ENCODE measurements at places on chromosomes 12 and 14.

GRCh38 chr12:25243680-25243990 is 7.1 kb downstream of the KRAS start:
- DNase-seq = no peak

DNA sequence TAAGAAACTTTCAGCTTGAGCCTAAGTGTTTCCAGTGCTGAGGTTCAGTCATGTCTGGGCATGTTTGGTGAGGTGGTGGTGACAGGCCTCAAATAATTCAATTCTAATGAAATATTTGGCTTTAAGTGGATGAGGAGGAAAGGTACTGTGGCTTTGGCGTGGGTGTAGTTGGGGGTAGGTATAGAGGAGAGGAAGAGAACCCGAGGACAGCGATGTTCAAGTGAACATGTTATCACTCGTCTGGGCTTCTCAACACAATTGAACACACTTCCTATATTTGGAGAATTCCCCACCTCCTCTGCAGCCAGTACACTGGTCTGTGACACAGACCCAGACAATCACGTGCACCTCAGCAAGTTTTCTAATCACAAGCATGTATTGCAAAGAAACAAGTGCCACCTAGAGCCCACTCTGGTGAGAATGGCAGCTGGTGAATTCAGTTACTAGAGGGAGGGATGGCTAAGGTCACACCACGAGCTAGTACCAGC is 53.0 kb downstream of the IFNG-AS1 start:
- no peak for DNase-seq

DNA sequence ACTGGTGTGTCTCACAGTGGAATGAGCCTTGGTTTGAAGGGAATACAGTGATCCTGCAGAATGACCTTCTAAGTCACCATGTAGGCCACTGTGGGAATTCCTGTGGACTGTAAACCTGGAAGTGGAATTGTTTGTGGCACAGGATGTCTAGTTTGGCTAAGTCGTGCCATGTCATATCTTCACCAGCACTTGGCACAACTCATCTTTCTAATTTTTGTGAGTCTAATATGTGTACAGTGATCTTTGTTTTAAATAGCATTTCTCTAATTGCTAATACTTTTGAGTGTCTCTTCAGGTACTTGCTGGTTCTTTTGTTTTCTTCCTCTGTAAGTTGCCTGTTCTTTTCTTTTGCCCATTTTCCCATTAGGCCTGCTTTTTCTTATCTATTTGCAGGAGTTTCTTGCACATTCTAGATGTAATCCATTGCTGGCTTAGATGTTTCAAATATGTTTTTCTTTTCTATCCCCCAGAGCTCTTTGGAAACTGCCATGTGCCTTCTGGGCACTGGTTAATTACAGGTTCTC is 112.7 kb downstream of the VRK1 start:
- no peak for DNase-seq

GRCh38 chr12:9870286-9870866 is 1.2 kb upstream of the CLEC2B start:
- no peak for DNase-seq

GRCh38 chr12:96364092-96364700 is 36.0 kb downstream of the CDK17 start:
- DNase-seq = no peak

- no peak for DNase-seq
Measured at GRCh38 chr12:121060149-121061001, 21.3 kb upstream of the OASL start.

- no peak for DNase-seq
Measured at GRCh38 chr14:75523771-75524171, 1.5 kb downstream of the BATF start.

GRCh38 chr12:121812921-121813896 is 9.4 kb downstream of the SETD1B start:
- DNase-seq = no peak

GRCh38 chr14:49861699-49862088 is 9.1 kb upstream of the NEMF start:
- peak; percentile 22 for DNase-seq

- no peak for DNase-seq
Measured at GRCh38 chr14:22535126-22535525, 53.9 kb downstream of the DAD1 start.

DNA sequence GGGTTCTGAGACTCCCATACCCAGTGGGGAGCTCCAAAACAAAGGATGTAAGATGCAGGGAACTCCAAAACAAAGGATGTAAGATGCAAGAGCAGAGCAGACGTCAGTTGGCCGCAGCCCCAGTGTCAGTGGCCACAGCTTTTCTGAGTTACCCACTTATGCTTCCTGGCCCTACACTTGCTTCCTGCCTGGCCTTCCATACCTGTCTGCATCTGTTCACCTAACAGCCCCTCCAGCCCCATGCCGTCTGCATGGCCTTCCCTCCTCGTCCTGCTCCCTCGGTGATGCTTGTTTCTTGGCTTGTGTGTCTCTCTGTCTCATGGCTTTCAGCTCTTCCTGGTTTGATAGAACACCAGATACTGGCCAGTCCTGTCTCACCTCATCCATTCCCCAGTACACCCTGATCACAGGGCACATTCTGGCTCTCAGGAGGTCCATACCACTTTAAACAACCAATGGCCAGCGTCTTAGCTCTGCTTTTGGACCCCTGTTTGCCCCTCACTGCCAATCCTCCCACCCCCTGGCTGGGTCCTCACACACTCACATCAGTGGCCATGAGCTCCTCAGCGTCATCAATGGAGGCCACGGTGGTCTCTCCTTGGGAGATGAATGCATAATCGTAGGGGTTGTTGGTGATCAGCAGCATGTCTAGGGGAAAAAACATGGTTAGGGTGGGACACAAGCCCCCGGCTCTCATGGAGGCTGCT is 5.3 kb downstream of the MYH7 start:
- DNase-seq = no peak

- DNase-seq = no peak
Measured at GRCh38 chr12:107429006-107429705, 256.4 kb upstream of the PWP1 start.

GRCh38 chr12:44774815-44775411 is 101.2 kb downstream of the NELL2 start:
- no peak for DNase-seq

DNA sequence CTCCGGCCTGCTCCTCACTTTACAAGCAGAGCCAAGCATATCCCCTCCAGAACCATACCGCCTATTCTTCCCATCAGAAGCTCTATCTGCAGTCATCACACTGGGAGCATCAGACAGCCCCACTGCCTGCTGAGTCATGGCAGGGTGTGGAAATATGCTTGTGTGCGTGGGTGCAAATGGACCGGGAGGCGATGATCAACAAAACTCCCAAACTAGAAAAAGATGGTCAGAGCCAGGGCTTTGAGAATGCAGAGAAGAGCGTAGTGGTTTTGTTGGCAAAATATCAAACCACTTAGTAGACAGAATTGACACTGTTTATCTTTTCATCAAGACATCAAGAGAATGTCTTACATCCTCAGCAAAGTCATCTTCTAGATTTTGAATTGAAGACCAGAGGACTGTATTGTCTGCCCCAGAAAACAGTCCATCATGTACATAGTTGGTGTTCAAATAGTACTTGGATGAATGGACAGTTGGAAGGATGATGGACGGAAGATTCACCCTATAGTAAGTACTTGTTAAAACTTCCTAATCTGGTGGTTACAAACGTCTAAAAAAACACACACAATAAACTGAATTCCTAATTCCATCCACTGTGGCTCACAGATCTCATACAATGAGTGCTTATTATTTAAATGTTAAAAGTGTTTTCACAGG is 54.9 kb downstream of the VWF start:
- no peak for DNase-seq

DNA sequence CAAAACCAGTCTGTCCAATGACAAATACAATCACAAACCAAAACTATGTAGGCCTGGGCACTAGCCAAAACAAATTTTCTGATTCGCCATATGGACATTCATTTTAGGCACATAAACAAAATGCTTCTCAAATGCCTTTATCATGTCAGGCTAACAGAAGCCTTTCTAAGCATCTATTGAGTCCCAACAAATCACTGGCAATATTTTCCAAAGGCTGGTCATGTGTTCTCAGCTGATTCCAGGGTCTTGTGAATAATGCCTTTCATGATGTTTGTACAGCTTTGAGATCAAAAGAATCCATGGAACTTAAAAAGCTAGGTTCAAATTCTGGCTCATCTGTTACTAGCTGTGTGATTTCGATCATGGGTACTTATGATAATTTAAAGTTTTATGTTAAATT is 16.1 kb downstream of the FSCB start:
- DNase-seq = no peak

DNA sequence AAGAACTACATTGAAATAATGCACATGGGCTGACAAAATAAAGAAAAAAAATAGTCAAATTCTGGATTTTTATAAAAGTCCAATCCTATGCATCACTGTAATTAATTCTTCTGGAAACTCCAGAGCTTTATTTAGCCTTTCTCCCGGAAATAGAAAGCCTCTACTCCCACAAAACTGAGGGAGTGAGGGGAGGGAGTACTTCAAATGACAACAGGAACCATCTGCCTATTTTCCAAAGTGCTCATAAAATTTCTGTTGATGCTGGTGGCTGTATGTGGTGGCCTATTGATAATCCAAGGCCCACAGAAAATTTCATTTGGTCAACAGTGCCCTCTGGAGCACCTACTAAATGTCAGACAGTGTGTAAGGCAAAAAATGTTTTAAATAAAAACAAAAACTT is 64.6 kb downstream of the KIF21A start:
- no peak for DNase-seq

GRCh38 chr12:2507814-2508213 is 287.0 kb upstream of the FKBP4 start:
- no peak for DNase-seq

DNA sequence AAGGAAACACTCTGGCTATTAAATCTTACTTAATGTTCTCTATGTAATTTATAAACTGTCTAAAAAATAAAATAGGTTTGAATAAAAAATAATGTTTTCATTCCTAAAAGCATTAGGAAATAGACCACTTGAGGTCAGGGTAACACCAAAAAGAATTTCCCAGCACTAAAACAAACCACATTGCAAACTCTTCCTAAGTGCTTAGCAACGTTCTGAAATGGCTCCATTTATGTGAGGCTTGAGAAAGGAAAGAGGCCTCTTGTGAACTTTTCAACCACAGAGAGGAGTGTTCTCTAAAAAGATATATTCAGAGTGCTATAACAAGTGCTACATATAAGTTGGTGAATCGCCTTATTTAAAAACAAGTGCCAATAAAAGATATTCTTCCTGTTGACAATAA is 42.7 kb downstream of the ALX1 start:
- no peak for DNase-seq

DNA sequence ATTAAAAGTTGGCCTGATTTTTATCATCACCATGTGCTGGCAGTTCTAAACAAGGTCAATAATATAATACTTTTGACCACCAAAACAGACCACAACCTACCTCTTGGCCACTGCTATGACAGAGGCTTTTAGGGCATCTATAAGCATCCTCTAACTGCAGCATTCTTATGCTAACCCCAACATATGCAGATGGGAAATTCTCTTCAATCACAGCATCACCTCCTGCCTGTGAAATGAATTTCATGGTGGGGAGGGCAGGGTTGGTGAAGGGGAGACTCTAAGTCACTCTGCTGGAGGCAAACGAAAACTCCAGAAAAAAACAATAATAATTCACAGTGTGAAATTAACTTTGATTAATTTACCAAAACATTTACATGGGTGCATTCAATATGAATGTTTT is 78.8 kb upstream of the FAR2 start:
- no peak for DNase-seq

DNA sequence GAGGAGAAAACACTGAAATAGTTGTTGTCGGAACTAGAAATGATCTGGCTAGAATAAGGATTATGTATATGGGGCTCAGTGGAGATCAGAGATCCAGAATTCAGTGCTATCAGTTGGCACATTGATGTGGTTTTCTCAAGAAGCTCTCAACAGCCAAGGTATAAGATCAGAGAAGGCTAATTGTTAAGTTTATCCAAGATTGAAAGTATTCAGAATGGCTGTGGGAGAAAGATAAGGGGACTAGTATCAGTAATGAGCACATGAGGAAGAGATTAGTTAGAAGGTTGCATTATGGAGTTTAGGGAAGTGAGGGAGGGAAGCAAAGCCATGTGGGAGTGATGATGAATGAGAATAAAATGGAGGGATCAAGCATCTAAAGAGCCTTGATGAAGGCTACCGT is 128.1 kb upstream of the MIS18BP1 start:
- no peak for DNase-seq

GRCh38 chr14:68159701-68160633 is 340.4 kb downstream of the RAD51B start:
- no peak for DNase-seq

GRCh38 chr12:63420206-63420644 is 248.1 kb downstream of the DPY19L2 start:
- DNase-seq = no peak

DNA sequence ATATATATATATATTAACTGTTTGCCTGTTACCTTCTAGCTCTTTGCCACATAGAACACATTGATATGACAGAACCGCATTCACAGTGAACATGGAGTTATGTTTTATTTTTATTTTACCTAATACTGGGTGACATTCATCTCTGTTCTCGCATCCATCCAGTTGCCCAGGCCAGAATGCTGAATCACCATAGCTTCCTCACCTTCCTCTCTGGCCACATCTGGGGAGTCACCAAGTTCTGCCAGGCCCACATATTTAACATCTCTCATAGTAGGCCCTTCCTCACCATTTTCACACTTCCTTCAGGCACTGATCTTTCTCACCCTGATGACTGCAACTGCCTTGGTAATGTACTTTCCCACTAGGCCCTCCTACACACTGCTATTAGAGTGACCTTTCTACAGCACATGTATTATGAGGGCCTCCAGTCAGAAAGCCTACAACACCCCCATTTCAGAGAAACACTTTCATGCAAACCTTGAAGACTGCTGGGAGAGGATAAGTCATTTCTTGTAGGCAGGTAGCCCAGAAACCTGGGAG is 106.8 kb downstream of the LGR5 start:
- DNase-seq = no peak

GRCh38 chr12:106227641-106228319 is 20.0 kb downstream of the CKAP4 start:
- DNase-seq = no peak

DNA sequence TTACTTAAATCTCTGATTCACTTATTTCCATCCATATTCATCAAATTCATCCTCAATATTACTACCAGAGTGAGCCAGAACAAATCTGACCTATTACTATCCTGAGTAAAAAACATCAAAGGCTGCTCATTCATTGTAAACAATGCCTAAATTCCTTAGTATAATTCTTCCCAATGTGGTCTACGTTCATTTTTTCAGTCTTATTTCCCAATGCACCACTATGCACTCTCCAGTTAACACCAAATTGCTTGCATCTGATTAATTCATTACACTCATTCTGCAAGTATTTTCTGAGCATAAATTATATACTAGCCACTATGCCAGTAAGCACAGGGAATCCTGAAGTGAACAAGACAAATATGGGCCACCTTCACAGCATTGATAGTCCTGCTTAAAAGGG is 110.0 kb downstream of the EPS8 start:
- DNase-seq = no peak

DNA sequence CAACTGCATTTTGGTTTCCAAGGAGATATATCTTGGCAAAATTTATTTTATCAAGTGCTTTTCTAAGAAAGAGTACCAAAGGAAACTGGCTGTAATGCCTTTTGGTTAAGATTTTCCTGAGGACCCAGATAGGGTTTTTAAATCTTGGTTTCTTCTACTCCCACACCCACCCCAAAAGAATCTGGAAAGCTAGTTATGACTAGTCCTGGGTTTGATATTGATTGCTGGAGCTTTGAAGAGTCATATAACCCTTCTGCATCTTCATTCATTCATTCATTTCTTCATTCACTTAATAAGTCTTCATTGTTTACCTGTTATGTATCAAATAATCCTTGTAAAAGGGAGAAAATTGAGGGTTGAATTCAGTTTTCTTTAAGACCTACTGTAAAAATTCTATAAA is 425.2 kb downstream of the PCNX1 start:
- no peak for DNase-seq

- no peak for DNase-seq
Measured at GRCh38 chr14:93996130-93996695, 888 bp upstream of the CCDC197 start.
